ENCODE measurements at places on chromosomes 4 and X. TPM values are rescaled to one million over a fixed set of nuclear protein-coding genes. Genes with fewer than 3 reads are reported as not detected.
A peak's percentile ranks its signal among the peaks of the same experiment; 100 is the strongest.

DNA sequence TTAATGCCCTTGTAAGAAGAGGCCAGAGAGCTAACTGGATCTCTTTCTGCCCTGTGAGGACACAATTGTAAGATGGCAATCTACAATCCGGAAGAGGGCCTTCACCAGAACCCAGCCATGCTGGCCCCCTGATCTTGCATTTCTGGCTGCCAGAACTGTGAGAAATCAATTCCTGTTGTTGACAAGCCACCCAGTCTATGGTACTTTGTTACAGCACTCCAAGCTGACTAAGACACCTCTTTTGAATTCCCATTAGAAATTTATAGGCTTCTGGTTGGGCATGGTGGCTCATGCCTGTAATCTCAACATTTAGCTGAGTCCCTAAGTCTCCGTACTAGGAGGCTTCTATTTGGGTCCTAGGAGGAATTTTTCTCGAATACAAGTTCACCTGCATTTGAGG lies 48.8 kb upstream of the RELL1 start:
- no peak for DNase-seq

GRCh38 chrX:88828011-88828410 lies 81.0 kb downstream of the CPXCR1 start:
- no peak for DNase-seq

GRCh38 chrX:20144491-20144890 lies 2.9 kb upstream of the EIF1AX start:
- DNase-seq = no peak

- DNase-seq = no peak
These were observed 277.8 kb downstream of the SPOCK3 start for GRCh38 chr4:166956484-166956883.

- DNase-seq = peak; percentile 42
These were observed at the start of gene ZNF630 for GRCh38 chrX:48071064-48071985. Gene ZNF630, minus strand, starts transcription at chrX:48071640. Its CDS starts 4,754 bp downstream, at chrX:48066886.

DNA sequence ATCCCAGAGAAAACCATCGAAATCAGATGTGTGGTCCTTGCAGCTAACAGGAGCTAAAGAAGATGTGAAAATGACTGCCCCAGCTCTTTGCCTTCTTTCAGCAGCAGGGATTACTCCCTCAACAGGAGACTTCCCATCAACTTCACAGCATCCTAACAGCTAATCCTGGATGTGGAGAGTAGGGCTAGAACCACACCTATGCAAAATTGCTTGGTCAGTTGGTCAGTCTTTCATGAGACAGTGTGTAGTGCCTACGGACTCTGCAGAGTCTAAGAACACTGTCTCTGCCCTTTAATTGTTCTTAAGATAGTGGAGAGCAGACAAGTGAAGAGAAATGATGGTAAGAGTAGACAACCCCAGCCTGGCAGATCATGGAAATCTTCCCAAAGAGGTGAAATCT lies 133.5 kb downstream of the COL4A6 start:
- no peak for DNase-seq

MYOZ2 gene
- total RNA-seq = 3.5 TPM

TMEM154 gene
- total RNA-seq = 1.4 TPM

BEX1 gene
- total RNA-seq = not detected

Measured in ascending aorta (tissue), 2 donors.